ENCODE measurements at places on chromosomes 11 and 22.

GRCh38 chr11:69312453-69313404 is 18.8 kb downstream of the MYEOV start:
- no peak for DNase-seq

DNA sequence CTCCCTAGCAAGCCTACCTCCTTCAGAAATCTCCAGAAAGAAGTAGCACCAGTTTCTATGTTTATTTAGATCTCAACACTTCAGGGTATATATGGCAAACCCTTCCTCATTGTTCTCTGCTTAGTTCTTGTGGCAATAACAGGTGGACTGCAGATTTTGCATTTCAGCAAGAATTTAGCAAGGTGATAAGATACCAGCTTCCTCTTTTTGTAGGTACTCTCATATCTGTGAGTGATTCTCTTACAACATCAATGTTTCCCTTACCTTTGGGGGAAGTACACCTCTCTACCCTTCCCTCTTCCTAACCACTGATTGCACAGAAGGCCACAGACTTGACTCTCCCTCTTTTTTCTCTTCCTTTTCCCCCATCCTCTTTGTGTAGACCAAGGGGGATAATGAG is 230.9 kb upstream of the SESN3 start:
- no peak for DNase-seq

DNA sequence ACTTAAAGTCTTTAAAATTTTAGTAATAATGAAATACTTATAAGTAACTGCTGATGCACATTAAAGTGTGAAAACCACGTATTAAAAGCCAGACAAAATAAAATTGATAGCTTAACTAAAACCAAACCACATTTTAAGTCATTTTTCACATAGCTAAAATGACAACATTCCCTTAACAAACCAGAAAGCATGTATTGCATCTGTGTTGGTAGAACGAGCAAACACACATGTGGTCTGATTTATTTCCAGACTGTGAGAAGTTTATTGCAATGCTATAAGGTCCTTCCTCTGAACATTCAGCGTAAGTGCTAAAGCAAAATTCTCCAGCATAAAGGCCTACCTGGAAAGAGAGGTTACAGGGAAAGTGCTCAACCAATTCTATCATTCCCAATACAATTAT is 57.8 kb downstream of the ARHGAP20 start:
- no peak for DNase-seq

DNA sequence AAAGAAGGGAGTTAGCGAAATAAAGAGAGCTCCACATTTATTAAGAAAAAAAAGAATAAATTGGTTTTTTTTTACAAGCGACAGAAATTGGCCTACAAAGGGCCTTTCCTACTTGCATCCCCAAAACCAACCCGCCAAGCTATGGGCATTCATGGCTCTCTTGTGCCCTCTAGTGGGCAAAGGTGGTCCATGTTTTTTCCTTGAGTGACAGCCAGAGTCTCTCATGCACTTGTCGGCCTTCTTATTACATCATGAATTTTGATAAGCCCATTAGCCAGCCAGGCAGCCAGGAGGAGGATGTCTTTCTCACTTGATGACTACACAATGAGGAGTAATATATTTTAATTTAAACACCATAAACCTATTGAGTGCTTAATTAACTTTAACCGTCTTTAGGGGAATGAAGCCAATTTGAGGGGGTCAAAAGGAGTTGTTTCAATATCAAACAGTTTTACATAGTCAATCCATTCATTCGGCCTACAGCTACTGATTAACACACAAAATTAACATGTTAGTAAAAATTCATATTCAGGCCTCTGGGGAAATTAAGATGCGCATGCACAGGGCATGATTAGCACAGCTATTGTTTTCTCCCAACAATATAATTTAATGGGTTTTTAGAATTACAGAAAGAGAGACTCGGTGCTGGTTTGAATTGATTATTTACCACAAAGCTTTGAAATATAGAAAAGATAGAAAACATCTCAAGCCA is 85.5 kb downstream of the RCN1 start:
- peak; percentile 80 for DNase-seq

GRCh38 chr11:61480261-61480993 is 28.1 kb upstream of the LRRC10B start:
- no peak for DNase-seq

DNA sequence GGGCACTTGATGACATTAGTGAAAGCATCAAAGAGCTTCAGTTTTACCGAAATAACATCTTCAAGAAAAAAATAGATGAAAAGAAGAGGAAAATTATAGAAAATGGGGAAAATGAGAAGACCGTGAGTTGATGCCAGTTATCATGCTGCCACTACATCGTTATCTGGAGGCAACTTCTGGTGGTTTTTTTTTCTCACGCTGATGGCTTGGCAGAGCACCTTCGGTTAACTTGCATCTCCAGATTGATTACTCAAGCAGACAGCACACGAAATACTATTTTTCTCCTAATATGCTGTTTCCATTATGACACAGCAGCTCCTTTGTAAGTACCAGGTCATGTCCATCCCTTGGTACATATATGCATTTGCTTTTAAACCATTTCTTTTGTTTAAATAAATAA is 10.6 kb downstream of the REXO2 start:
- DNase-seq = no peak

DNA sequence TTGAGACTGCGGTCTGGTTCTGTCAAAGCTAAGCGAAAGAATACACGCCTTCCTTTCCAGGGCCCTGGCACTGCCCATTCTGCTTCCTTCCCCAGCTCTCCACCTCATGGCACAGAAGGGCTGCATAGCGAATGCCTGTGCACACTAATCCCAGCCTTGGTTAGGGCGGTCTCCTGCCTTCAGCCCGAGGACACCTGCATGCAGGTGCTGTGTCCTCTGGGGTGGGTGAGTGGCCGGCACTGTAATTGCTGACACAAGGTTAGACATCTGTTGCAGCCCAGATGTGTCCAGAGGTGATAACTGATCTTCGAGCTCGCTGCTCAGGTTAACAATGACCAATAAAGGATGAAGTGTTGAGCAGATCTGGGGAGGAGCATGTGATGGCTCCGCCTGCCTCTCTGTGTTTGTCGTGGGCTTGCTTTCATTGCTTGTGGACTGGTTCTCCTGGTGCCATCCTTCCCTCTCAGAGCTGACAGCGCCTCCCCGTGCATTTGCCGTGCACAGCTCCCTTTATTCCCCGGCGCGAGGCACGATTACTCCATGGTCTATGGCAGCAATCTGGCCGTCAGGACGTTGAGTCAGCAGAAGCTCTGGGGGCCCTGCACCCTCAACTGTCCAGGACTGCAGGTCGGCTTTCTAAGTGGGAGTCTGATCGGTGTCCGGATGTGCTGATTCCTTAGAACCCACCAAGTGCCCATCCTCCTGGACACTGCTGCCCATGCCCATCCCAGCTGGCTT is 1088.2 kb downstream of the BRD1 start:
- no peak for DNase-seq

GRCh38 chr11:63914896-63915691 is 1.9 kb downstream of the RCOR2 start:
- peak; percentile 60 for DNase-seq

GRCh38 chr11:65726660-65727059 is 6.1 kb upstream of the RNASEH2C start:
- no peak for DNase-seq

DNA sequence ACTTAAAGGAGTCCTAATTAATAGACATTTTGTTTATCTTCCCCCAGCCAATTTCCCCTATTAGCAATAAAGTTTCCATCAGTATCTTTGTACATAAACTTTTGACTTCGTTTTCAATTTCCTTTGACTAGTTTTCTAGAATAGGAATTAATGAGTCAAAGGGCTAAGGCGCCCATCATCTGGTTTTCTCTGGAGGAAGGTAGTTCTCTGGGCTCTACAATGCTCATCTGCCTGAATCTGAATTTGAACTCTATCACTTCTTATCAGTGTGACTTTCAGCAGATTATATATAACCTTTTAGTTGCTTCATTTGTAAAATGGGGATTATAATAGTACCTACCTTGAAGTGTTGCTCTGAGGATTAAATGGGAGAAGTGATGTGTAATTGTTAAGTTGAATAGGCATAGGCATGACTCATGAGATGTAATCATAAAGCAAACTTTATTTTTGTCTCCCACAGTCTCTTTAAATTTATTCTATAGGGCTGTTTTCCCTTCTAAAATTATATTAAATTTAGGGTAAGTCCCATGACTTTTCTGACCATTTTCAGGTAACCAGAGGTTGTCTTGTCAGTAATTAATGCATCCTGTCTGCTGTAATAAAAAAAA is 5.8 kb upstream of the TUB start:
- DNase-seq = no peak

DNA sequence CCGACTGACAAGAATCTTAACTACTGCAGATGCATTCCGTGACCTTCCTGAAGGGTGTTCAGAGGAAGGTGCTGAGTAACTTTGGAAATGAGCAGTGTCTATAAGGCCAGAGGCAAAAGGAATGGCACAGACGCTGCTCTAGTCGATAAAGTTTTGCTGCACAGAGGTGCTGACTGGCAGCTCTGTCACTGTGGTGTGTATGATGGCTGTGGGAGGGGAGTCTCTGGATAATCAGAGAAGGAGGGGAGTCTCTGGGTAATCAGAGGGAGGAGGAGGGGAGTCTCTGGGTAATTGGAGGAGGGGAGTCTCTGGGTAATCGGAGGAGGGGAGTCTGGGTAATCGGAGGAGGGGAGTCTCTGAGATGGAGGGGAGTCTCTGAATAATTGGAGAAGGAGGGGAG is 18.4 kb downstream of the PTDSS2 start:
- DNase-seq = no peak

- DNase-seq = peak; percentile 30
These were observed 5.3 kb upstream of the OR52M1 start for GRCh38 chr11:4539603-4540219.

DNA sequence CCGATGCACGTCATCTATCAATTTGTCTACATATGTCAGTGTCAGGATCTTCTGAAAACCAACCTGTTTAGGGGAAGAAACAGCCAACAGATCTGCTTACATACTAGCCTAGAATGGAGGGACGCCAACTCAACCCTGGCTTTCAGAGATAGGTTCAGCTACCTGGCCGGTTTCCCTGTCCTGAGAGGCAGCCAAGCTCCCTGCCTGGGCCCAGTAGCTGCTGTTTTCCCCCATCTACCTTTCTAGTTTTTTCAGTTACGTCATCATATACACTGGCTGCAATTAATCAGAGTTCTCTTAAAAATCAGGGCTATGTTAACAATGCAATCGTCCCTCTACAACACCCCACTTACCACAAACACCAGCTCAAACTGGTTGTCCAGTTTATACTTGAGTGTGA is 1.0 kb downstream of the SRPRA start:
- DNase-seq = no peak

GRCh38 chr11:83502041-83502440 is 215.9 kb upstream of the CCDC90B start:
- DNase-seq = no peak

DNA sequence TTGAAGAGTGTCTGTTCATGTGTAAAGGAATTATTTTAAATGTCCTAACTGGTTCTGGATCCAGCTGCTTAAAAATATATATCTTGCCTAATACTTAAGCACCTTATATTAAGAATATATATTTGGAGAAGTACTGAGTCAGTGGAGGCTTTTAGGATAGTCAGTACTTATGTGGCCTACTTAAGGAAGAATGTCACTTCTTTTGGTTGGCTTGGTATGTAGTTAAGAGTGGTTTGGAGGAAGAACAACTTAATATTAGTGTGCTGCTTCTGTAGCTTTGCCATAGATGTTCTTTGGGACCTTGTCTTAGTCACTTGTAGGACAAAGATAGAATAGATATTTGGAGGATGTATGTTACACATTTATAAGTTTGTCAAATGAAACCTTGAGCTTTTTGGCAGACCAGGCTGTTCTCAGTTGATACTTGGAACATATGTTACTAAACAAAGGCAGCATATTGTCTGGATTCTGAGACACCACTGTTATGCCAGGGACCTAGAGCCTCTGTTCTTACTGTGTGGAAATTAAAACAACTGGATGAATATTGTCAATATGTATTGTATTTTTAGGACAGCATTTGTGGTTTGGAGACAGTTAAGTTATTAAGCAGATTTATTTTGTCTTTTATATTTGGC is 4.9 kb downstream of the HIPK3 start:
- DNase-seq = no peak

DNA sequence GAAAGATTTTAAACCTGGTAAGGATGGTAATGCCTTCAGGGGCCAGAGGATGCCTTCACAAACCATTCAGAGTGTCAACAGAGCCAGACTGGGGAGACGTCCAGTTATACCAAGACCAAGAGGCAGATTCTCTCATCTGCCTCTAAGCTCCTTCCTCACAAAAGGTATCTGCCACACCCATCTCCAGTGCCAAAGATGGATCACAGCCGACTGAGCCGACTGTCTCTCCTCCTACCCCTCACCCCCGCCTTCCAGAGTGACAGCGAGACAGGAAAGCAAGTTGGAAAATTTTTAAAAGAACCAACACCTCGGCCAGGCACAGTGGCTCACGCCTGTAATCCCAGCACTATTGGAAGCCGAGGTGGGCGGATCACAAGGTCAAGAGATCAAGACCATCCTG is 79.1 kb upstream of the AKIP1 start:
- no peak for DNase-seq

DNA sequence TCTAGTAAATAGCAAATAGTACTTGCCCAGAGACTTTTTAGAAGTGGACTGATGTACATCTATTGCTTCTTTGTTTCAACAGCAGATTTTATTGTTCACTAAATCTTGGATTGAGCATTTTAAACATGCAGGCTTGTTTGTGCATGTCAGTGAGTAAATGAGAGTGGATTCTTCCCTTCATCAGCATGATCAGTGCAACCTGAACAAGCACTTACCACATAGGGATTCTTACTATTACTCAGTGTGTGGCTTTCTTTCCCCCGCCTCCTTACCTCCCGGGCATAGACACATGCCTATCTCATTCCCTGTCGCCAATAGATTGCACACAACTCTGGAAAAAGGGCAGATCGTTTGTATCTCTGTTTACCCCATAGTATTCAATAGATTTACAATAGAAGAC is 197.5 kb downstream of the C11orf87 start:
- no peak for DNase-seq

DNA sequence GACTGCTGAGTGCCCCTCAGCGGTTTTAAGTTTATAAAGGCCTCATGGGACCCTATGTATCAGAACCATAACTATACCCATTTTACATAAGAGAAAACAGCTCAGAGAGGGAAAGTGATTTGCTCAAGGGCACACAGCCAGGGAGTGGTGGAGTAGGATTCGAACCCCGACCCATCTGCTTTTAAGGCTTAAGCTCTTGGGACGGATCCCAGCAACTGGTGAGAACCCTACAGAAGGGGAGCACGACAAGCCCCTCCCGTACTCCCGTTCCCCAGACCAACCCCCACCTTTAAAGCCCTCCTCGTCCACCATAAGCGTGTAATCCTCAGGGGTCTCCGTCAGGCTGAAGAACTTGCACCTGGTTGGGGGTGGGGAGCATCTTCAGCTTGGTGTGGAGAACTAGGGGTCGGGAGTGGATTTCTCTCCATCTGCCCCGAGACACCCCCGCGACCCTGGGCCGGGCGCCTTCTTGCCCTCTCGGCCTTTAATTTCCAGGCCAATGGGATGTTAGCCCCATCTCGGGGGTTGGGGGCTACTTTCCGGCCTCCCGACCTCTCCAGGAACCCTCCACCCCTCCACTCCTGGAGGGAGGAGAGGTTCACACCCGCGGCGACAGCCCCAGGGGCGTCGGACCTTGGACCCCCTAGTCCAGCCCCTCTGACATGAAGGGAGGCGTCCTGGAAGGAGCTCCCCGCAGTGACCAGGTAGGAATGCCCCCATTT is 725 bp downstream of the CASTOR1 start:
- DNase-seq = no peak
